ENCODE measurements at places on chromosomes 13 and 19.

- no peak for DNase-seq
Observed at GRCh38 chr13:66974174-66974573, 256.0 kb downstream of the PCDH9 start.

DNA sequence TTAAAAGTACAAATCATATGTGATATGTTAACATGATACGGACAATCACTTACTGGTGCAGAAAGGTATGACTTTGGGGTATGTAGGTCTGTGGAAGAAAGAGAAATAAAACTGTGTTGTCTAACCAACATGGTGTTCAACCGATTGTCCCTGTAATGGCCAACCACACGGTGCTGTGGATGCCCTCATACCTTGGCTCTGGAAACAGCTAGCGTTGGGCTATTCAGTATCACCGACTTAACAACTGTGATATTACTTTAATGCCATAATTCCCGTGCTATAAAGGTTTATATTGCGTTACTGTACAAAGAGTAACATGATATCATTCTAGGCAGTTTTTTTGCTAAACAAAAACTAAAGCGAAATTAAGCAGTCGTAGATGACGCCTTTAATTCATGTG is 448.3 kb downstream of the EFNB2 start:
- no peak for DNase-seq

GRCh38 chr13:38103851-38104250 is 234.3 kb upstream of the TRPC4 start:
- no peak for DNase-seq

GRCh38 chr19:16801600-16802013 is 27.6 kb upstream of the SIN3B start:
- no peak for DNase-seq

DNA sequence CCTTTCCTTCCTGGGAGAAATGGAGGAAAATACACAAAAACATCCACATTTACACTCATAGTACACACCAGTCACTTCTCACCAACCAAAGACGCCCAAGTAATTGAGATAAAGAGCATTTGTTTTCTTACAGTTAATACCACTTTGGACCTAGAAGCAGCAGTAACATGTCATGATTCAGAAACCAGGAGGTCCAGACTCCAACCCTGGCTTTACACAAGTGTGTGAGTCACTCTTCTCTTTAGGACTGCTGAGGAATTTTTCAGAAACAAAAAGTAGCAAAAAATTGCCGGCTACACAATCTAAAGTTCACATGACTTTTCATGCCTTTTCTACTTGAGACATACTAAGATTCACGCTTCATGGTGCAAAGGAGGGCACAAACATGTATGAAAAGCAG is 42.1 kb downstream of the TUBGCP3 start:
- DNase-seq: no peak

- no peak for DNase-seq
Observed at GRCh38 chr19:2740314-2740656, 468 bp upstream of the SLC39A3 start.

DNA sequence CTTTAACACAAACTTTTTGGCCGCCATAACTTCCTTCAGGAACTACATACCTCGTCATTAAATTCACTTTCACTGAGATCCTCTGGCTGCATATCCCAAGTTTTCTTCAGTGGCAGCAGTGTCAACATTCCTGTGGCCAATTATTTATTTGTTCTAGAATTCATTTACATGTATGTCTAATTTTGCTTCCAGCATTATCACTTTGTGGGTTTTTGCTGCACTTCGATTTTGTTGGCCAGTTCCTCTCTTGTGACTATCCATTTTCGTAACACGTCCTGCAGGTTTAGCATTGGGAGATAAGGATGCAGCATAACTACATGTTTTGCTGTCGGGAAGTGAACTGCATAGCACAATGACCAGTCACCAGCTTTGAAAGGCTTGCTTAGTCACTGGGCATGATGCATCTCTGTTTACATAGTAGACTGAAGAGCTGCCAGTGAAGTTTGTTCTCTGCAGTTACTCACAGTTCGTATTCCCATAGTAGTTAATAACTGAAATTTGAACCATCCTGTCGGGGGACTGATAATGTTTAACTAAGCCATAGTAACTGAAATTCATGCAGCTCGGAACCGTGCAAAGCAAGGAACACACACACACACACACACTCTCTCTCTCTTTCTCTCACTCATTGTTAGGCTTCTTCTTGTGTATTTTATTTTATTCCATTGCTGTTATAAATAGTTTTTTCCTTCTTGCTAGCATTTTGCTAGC is 28.3 kb downstream of the ZNF507 start:
- no peak for DNase-seq

Data from mucosa of descending colon (tissue), 3 donors.